A549 (cell line): ENCODE measurements at places on chromosomes 13 and 19. TPM values are rescaled to one million over a fixed set of nuclear protein-coding genes. Genes with fewer than 3 reads are reported as not detected.

Gene NLRP4
- 0.04 TPM in 1 of 3 replicates, not detected in the others for polyA plus RNA-seq

Gene CYP4F2
- 0.07 to 0.13 TPM (median 0.07 TPM) in 3 replicates for polyA plus RNA-seq

Gene ZNF285
- polyA plus RNA-seq = 2.8 to 4.3 TPM (median 2.9 TPM) in 3 replicates

Gene LDLR
- 35.6 to 55.8 TPM (median 50.8 TPM) in 3 replicates for polyA plus RNA-seq

Gene ZNF625
- polyA plus RNA-seq = not detected in 3 replicates

Gene TBXA2R
- polyA plus RNA-seq = 0.49 to 0.62 TPM (median 0.49 TPM) in 3 replicates

Gene CEACAM4
- not detected in 3 replicates for polyA plus RNA-seq
